NCI-H460 (cell line): ENCODE measurements at places on chromosomes 6 and 20. TPM values are rescaled to one million over a fixed set of nuclear protein-coding genes. Genes with fewer than 3 reads are reported as not detected.

Gene FNDC1
- total RNA-seq, result not detected in 2 replicates

- DNase-seq, result no peak
Measured at GRCh38 chr6:155352811-155353210, 38.5 kb upstream of the TFB1M start.

GRCh38 chr20:57568960-57569359 lies 8.1 kb downstream of the PCK1 start:
- DNase-seq, result no peak

- DNase-seq, result no peak
Measured at GRCh38 chr6:39378960-39379425, 56.5 kb upstream of the KCNK16 start.

DNA sequence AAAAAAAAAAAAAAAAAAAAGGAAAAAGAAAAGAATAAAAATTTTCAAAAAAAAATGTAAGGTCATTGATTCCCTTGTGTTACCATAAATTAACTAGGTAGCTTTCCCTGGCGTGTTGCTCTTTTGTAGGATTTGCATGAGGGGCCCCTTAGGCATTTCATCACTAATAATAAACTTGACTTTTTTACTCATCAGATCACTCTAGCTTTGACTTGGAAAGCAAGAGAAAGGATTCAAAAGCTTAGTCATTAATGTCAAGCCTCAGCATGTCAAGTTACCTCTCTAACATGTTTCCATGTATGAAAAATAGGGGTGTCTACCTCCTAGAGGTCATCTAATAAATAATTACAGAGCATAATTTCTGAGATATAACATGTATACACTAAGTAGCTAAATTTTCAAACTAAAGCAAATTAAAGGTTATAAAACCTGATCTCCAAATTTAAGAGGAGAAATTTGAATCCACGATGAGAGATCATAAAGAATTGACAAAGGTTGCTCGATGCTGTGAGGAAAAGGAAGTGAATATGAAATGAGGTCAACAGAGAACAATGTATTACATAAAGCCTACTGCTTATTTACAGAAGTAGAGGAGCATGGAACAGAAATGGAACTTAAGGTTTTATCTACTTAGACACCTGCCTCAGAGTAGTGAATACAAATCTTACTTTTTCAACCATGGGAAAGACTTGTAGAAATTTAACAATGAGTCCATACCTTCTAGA lies 86.8 kb downstream of the ARHGAP18 start:
- no peak for DNase-seq

- no peak for DNase-seq
Measured at GRCh38 chr6:115613488-115613887, 447.2 kb downstream of the FRK start.

DNA sequence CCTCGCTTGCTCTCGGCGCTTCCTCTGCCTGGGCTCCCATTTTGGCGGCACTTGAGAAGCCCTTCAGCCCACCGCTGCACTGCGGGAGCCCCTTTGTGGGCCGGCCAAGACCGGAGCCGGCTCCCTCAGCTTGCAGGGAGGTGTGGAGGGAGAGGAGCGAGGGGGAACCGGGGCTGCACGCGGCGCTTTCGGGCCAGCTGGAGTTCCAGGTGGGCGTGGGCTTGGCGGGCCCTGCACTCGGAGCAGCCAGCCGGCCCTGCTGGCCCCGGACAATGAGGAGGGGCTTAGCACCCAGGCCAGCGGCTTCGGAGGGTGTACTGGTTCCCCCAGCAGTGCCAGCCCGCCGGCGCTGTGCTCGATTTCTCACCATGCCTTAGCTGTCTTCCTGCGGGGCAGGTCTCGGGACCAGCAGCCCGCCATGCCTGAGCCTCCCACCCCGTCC lies 10.2 kb upstream of the SRPK1 start:
- DNase-seq, result no peak

- no peak for DNase-seq
Measured at GRCh38 chr6:6512711-6513110, 75.8 kb upstream of the LY86 start.

DNA sequence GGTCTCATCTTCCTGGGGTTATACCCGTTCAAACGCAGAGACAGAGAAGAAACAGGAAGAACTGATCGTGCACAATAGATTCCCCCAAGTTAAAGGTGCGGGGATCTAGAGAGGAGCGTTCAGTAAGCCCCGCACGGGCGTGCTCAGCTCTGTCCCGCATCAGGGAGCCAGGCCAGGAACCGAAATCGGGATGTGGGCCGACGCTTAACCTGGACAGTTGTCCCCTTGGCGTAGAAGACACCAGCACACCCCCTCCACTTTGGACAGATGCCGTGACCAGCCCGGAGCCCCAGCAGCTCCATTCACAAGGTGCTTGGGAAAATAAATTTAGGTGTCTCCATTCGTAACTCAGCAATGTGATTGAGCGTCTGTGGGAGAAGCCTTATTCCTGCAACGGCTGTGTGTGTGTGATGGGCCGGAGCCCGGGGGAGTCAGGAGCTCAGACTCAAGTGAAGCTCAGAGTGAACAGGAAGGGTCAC lies 24.0 kb upstream of the GATA5 start:
- no peak for DNase-seq

Gene EMILIN3
- 0.25 and 0.38 TPM in 2 replicates for total RNA-seq

Gene KHDC1
- total RNA-seq, result 1.5 and 2.8 TPM in 2 replicates

DNA sequence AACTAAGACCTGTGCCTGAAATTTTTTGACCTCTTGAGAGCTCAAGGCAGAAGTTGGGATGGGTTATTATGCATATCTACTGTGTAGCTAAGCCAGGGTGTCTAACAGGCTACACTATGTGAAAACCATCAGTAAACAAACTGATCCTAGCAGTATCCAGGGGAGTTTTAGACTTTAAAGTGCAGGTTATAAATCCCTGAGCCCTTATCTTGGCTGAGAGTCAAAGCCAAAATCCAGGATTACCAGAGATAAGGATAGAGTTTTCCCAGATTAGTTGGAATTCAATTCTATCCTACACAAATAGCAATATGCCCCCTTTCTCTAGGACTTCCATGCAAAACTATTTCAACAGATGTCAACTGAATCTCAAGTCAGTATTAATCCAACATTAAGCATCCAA lies 1229.7 kb downstream of the GRIK2 start:
- DNase-seq, result no peak

GRCh38 chr6:132247381-132248159 lies 153.7 kb downstream of the MOXD1 start:
- no peak for DNase-seq

GRCh38 chr20:5484346-5484745 lies 167.6 kb upstream of the PROKR2 start:
- DNase-seq, result no peak
